ENCODE measurements at places on chromosomes 2 and 18. TPM values are rescaled to one million over a fixed set of nuclear protein-coding genes. Genes with fewer than 3 reads are reported as not detected.

GRCh38 chr2:287471-287885 is 413 bp downstream of the ALKAL2 start:
- no peak for DNase-seq

- no peak for DNase-seq
Measured at GRCh38 chr2:237983922-237984321, 17.1 kb downstream of the UBE2F start.

INPP4A gene
- 61.4 TPM for polyA plus RNA-seq

DNA sequence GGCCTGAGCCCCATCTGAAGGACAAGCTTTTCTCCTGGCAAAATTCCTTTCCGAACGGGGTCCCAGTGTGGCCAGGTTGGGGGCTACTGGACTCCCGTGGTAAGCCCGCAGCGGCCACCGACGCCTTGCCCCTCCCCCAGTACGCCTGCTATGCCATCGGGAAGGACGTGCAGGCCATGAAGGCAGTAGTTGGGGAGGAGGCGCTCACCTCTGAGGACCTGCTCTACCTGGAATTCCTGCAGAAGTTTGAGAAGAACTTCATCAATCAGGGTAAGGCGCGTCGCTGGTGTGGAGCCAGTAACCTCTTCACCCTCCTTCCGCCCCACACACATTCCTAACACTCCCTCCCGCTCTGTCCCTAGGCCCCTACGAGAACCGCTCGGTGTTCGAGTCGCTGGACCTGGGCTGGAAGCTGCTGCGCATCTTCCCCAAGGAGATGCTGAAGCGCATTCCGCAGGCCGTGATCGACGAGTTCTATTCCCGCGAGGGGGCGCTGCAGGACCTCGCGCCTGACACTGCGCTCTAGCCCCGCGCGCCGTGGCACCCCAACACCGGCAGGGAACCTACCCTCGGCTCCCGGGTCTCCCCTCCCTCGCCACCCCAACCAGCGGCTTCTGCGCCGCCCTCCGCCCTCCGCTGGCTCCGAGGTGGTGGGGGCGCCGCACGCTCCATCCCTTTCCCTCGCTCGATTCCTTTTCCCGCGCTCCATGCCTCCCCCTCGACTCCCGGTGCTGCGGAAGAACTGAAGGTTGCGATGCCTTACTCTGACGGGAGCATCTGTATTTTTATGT is 13.6 kb upstream of the ANKRD53 start:
- DNase-seq: peak; percentile 76

SLC4A3 gene
- not detected for polyA plus RNA-seq

- DNase-seq: no peak
Measured at GRCh38 chr18:8116341-8117005, 492.8 kb upstream of the RAB12 start.

CDCA7 gene
- polyA plus RNA-seq: 5.0 TPM

DNA sequence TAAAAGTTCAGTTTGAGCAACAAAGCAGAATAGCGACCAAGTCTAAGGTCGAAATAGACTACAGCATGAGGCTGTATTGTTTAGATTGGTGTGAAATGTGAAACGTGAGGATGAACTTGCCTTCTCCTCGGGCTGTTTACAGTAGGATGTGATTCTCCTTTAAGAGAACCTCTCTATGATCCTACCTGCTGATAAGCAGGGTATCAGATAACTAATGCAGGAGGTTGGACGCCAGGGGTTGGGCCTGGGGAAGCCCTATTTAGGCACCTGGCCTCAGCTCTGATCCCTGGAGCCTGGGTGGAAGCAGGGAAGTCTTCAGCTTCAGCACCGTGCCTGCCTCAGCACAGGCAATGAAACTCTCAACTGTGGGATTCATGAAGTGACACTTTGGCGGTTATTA is 11.4 kb downstream of the CRYGD start:
- DNase-seq: no peak

DNA sequence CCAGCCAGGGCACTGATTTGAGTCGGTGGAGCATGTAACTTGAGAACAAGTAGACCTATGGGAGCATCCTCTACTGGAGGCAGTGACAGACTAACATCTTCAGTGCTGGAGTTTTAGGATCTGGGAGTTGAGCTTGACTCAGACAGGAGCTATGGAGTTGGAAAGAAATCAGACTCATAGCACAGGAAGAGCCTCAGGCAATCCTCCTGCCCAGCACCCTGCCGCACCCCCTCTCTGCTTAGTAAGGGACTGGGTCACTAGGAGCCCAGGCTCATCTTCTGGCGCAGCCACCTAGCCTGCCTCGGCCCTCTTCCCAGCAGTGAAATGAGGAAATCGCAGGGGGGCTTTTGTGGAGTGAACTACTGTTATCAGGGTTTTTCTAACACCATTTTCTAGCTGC is 3.6 kb downstream of the ARID5A start:
- no peak for DNase-seq

SDC1 gene
- polyA plus RNA-seq: not detected

GRCh38 chr2:155842103-155842502 is 490.4 kb downstream of the NR4A2 start:
- DNase-seq: no peak

DNA sequence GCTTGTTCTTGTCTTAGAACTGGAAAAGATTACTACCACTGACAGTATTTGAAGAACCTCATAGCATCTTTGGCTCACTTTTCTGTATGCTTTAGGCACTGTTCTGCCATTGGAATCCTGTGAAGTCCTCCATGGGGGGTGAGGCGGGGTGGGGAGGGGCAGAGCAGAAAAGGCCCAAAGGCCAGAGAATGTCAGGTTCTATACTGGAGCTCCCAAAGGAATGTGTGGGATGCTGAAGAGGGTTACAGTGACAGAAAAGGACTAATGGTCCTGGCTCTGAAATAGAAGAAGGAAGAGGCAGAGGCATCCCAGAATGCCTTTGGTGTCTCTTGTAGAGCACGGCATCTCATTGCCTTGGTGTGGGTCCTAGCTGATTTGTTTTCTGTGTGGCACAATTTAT is 141.9 kb downstream of the HAUS1 start:
- DNase-seq: no peak

NEURL3 gene
- not detected for polyA plus RNA-seq

ARL5A gene
- polyA plus RNA-seq: 73.8 TPM

RAD51AP2 gene
- polyA plus RNA-seq: not detected

INHA gene
- not detected for polyA plus RNA-seq

- DNase-seq: peak; percentile 51
Measured at GRCh38 chr2:96156926-96157648, 11.8 kb upstream of the DUSP2 start.

DNA sequence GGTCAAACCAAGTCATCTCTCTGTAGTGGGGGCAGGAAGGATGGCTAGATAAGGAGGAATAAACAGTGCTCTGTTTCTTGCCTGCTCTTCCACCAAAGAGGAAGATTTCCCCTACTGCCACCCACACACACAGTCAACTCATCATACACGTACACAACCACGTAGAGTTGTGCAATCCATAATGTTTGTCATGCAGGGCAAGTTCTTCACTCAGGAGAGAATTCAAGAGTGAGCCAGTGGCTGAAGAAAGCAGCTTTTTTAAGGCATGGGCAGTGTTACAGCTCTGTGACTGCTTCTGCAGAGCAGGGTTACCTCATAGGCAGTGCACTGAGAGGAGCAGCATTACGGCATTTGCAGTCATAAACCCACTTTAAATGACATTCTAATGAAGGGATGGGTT is 283.0 kb downstream of the RND3 start:
- DNase-seq: no peak

UGT1A8 gene
- not detected for polyA plus RNA-seq

DNA sequence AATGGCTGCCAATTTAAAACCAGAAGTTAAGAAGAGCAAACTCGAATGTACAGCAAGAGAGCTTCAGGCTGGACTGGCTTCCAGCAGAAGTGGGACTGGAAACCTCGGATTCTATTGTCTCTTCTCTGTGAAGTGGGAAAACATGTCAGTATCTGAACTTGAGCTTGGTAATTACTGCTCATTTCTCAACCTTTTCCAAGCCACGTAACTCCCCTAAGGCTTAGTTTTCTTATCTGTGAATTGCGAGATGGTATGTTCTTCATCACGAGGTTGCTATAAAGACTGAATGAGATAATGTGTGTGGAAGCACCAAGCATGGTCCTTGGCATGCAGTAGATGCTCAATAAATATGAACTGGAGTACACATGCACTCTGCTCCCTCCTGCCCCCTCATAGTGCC is 259.4 kb upstream of the SPRED2 start:
- no peak for DNase-seq

LAMA1 gene
- polyA plus RNA-seq: not detected

DNA sequence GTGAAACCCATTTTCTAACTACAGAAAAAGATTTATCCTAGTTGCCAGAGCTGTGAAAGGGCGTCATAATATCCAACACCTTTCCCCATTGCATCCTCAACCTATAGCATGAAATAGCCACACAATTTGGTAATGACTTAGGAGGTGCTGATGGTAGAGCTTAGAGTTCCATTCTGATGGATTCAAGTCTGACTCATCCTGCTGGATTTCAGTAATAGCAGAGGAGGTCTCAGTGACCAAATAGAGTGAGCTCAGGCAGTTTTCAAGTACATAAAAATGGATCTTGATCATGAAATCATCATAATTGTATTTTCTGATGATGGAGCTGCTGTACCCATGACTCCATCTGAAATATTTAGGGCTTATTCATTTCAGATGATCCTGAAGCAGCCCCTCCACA is 270.7 kb upstream of the KLHL29 start:
- DNase-seq: no peak

- DNase-seq: no peak
Measured at GRCh38 chr2:10161206-10161931, 38.8 kb downstream of the RRM2 start.

DNA sequence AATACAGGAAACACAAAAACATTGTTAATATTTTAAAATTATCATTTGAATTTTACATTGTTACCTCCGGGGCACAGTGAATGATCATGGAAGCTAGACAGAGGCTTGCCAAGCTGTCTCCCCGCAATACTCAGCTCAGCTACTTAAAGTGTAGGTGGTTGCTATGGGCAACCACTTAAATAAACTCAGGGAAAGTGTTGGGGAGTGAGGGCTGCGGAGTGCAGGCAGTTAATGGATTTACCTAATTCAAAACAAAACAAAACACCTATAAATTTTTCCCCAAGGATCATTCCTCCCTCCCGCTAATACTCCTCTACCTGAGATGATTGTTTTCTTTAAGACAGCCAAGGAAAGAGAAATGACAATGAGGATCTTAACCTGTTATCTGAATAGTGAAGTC is 349.5 kb downstream of the TGIF1 start:
- no peak for DNase-seq

GRCh38 chr2:55519938-55520885 is 694 bp downstream of the CFAP36 start:
- DNase-seq: peak; percentile 19

DNA sequence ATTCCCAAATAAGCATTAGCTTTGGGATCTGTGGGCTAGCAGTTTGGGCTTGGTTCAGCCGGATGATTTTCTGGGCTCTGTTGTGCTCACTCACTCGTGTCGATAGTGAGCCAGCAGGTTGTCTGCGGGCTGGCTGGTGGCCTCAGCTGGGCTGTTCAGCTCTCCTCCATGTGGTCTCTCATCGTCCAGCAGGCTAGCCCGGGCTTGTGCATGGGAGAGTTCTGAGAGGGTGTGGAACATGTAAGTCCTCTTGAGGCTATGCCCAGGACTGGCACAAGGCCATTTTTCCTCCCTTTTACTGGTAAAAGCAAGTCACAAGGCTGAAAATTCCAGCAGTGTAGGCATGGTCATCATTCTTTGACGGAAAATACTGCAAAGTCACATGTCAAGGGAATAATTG is 38.5 kb downstream of the NTSR2 start:
- no peak for DNase-seq

DNA sequence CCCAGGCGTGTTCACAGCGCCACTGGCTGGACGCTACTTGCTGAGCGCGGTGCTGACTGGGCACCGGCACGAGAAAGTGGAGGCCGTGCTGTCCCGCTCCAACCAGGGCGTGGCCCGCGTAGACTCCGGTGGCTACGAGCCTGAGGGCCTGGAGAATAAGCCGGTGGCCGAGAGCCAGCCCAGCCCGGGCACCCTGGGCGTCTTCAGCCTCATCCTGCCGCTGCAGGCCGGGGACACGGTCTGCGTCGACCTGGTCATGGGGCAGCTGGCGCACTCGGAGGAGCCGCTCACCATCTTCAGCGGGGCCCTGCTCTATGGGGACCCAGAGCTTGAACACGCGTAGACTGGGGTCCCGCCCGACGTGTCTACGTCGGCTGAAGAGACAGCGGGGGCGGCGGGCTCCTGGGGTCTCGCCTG is 891 bp upstream of the KHK start:
- DNase-seq: no peak

DNA sequence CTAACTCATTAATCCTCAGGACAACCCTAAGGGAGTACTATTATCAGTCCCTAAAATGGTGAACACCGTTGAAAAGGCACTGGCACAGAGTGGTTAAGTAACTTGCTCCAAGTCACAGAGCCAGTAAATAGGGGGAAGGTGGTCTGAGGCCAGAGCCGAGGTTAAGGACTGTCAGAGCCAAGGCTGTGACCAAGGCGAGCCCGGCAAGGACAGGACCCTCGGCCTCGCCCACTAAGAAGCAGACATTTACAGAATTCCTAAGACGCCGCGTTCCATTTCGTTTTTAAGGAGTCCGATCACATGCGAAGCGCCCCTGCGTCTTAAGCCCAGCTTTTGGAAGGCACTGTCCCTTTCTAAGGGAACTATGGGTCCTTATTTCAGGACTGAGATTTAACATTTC is 1.1 kb downstream of the PDIA6 start:
- no peak for DNase-seq

SEPTIN2 gene
- polyA plus RNA-seq: 187 TPM

- DNase-seq: no peak
Measured at GRCh38 chr18:26052505-26052904, 37.9 kb downstream of the SS18 start.

TGFA gene
- polyA plus RNA-seq: 3.0 TPM

DNA sequence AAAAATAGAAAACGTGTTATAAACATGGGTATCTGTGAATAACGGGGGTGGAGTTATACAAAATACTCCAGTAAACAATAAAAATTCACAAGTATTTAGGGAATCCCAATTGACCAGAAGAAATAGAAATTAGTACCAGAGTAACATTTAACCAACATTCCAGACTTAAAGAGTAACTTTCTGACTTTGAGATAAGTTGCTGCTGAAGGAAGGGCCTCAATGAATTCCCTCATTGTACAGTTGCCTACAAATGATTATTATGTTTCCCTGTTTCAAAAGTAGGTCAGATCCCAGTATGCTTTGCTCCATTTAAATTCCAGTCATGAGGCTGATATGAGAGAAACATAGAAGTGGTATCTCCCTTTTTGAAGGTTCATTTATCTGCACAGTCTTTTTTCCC is 88.3 kb upstream of the KCNH7 start:
- no peak for DNase-seq

All from CD8-positive, alpha-beta memory T cell (primary cell).